ENCODE measurements at places on chromosomes 2 and 18.

DNA sequence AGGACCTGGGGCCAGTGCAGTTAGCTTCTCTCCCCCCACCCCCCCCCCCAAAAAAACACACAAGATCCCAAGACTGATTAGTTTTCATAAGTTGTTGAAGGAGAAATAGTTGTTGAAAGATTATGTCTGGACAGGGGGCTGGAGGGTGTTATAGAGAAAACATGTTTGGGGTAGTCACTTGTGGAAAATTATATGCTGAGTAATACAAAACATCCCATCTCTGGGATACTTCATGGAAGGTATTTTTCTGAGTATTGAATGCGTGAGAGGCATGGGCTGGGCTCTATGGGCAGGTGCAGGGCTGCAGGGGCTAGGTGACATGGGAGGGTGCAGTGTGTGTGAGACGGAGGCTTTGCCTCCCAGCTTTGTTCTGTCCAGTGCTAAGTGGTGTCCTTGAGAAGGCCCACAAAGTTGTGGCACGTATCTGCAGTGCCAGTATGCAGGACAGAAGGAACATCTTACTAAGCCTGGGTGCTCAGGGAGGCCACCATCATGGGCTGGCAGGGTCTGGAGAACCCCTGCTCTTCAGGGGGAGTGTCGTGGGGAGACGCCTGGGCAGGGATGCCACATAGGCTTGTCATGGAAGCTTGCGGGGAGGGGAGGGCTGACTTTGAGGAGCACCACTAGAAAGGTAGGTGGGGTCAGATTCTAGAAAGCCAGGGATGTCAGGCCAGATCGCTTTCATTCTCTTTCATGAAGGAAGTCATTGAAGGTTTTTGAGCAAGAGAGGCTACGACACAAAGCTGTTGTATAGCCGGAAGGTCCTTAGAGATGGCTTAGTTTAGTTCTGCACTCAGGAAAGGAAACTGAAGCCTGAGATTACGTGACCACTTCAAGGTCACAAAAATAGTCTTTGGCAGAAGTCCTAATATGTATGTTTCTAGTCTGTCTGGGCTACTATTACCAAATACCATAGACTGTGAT lies 232.0 kb downstream of the LDLRAD4 start:
- DNase-seq, result no peak

- DNase-seq, result no peak
Measured at GRCh38 chr2:26847655-26848335, at the start of gene DPYSL5. Gene DPYSL5 (plus strand): TSS chr2:26848132. CDS start chr2:26898500, 50,368 bp downstream.

GRCh38 chr18:10723496-10723895 lies 197.7 kb downstream of the NAPG start:
- DNase-seq, result no peak

DNA sequence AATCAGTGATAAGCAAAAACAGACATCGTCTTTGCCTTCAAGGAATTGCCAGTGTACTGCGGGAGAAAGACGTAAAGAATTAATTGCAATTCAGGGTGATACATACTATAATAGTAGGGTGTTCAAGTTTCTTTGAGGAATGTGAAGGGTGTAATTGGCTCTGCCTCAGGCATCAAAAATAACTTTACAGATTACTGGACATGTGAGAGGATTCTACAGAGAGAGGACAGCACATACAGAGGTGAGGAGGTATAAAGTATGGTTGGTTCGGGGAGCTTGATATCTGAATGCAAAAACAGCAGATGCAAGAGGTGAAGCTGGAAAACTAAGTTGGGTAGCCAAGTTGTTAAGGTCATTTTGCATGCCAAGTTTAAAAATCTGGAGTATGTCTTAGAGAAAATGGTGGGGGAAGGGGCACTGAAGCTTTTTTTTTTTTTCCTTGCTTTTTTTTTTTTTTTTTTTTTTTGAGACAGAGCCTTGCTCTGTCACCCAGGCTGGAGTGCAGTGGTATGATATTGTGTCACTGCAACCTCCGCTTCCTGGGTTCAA lies 227.5 kb upstream of the FOSL2 start:
- no peak for DNase-seq

GRCh38 chr2:33190393-33190937 lies 243.7 kb downstream of the LTBP1 start:
- no peak for DNase-seq

GRCh38 chr2:8204711-8205110 lies 477.1 kb upstream of the ID2 start:
- DNase-seq, result no peak

- DNase-seq, result peak; percentile 21
Measured at GRCh38 chr2:154484338-154485099, 214.0 kb upstream of the KCNJ3 start.

- peak; percentile 73 for DNase-seq
Measured at GRCh38 chr2:234240917-234241316, 190.4 kb downstream of the SPP2 start.

DNA sequence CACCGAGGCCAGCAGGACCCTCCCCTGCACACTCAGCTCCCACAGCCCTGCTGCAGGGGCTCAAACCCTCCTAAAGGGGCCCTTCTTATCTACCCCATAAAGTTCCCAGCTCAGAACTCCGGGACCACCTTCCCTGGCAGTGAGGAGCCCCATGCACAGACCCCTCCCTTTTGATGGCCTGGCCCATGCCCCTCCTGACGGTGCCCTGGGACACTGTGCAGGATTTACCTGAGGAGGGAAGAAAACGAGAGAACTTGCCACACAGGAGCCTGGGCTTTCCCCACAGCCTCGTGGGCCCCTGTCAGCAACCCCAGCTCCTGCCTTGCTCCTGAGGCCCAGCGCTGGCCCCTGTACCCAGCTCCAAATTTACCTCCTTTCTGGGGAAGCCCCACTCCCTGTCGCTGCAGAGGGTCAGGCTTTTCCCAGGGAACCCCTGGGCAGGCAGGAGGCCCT lies 206.3 kb upstream of the SALL3 start:
- no peak for DNase-seq

DNA sequence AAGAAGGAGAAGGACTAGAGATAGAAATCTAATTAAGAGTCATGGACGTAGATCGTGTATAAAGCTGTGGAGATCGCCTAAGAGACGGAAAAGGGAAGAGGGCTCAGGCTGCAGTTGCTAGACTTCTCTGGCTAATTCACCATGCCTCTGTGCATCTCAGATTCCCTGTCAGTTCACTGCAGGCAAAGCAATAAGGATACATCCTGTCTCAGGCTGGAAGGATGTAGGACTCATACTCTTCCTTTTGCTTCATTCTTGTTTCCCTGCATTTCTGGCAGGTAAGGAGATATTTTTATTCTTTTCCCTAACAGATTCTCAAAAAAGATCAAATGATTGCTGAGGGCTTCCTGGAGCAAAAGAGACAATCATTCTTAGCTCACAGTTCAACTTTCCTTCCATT lies 112.5 kb downstream of the AP1S3 start:
- DNase-seq, result no peak

GRCh38 chr18:3625742-3626091 lies 175.7 kb downstream of the TGIF1 start:
- DNase-seq, result no peak

All from kidney epithelial cell (primary cell).